NB4 (cell line): ENCODE measurements at places on chromosomes 7 and 10.

DNA sequence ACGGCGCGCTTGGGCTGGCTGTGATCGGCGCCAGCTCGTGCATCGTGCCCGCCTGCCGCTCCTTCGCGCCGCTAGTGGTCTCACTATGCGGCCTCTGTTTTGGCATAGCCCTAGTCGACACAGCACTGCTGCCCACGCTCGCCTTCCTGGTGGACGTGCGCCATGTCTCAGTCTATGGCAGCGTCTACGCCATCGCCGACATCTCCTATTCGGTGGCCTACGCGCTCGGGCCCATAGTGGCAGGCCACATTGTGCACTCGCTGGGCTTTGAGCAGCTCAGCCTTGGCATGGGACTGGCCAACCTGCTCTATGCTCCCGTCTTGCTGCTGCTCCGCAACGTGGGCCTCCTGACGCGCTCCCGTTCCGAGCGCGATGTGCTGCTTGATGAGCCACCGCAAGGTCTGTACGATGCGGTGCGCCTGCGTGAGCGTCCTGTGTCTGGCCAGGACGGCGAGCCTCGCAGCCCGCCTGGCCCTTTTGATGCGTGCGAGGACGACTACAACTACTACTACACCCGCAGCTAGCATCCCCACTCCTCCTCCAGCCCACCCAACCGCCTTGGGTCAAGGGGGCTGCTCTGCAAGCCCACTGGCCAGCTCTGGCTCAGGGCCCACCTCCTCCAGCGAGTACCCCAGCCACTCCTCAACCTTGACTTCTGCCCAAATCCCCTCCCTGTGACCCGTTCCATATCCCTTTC lies 1.9 kb downstream of the SLC18A3 start:
- DNase-seq, result no peak

GRCh38 chr7:138021889-138022288 lies 20.0 kb upstream of the CREB3L2 start:
- peak; percentile 48 for DNase-seq

DNA sequence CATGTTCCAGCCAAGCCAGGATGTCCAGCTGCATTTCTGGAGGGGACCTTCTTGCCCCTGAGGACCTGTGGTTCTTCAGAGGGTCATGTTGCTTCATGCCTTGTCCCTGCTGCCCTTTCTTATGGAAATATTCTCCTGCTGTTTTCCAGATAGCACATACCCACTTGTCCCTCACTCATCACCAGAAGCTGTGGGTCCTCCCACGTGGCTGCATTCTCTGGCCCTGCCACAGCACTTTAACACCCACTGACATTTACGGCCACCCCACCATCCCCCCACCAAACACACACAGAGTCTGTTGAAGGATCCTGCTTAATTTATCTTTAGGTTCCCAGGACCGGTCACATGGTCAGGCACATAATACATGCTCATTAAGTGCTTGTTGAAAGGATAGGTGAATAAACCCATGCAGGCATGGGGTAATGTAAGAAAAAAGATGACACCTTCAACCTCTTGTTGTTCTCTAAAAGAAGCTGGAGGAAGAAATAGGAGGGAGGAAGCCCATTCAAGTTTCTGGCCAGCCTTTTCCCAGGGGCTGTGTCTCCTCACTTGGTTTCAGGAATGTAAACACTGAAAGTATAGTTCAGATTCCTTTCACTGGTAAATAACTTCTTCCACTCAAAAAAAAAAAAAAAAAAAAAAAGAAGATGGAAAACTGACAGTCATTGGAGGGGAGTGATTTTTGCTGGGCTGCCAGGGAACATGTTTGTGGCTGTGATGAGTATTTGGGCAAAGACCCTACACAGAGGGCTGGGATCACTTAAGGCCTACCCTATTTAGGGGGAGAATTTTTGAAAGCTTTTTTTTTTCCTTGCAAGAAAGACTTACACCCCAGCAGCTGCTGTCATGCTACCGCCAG lies 19.8 kb upstream of the BMPER start:
- DNase-seq, result no peak

GRCh38 chr10:15469111-15469510 lies 98.0 kb upstream of the FAM171A1 start:
- DNase-seq, result no peak

GRCh38 chr7:18667466-18667865 lies 171.9 kb downstream of the HDAC9 start:
- peak; percentile 15 for DNase-seq
